Bronchial smooth muscle cell (primary cell): ENCODE measurements at places on chromosomes 7 and 10. TPM values are rescaled to one million over a fixed set of nuclear protein-coding genes. Genes with fewer than 3 reads are reported as not detected.

Gene H2BK1
- not detected in 2 replicates for total RNA-seq

Gene SCRN1
- 84.0 and 87.3 TPM in 2 replicates for total RNA-seq

Gene SLC26A5
- total RNA-seq, result under 0.01 TPM in 1 of 2 replicates, not detected in the other

Gene ASIC3
- total RNA-seq, result 0.09 TPM in 1 of 2 replicates, not detected in the other

Gene CPA5
- under 0.01 TPM in 1 of 2 replicates, not detected in the other for total RNA-seq

Gene ZNF425
- 6.3 and 6.5 TPM in 2 replicates for total RNA-seq
